ENCODE measurements at places on chromosomes 12 and 14.

- DNase-seq, result peak; percentile 22
Measured at GRCh38 chr14:75088566-75089373, 19.3 kb downstream of the ZC2HC1C start.

- no peak for DNase-seq
Measured at GRCh38 chr14:104573930-104574329, 5.6 kb upstream of the C14orf180 start.

DNA sequence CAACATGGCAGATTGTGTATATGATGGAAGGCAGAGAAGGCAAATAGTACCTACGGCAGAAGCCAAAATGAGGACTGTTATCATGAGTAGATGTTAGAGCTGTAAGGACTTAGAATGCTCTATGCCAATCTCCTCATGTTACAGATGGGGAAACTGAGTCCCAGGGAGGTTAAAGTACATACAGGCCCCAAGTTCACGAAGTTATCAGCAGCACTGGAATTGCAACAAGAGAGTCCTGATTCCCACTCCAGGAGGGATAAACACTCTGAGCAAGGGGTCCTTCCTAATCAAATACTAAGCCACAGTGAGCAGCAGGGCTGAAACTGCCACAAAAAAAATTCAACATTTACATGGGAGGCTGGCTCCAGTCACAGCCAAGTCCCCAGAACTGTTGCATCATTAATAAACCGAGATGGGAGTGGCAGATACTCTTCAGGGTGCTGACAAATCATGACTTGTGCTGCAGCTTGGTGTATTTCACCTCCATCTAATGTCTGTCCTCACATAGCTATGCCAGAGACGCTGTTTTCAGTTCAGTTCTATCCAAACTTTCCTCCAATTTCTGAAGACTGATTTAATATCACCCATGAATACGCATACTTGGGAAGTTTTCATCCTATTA lies 24.2 kb downstream of the NUAK1 start:
- DNase-seq, result no peak

DNA sequence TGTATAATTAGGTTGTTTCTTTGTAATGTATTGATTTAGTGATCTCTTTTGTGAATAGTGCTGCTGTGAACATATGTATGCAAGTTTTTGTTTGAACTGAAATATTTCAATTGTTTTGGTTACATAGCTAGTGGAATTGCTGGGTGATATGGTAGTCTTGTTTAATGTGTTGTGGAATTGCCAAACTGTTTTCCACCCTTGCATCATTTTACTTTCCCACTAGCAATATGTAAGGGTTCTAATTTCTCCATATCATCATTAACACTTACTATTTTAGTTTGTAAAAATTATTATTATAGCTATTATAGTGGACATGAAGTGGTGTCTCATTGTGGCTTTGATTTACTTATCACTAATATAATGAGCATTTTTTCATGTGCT lies 5.9 kb downstream of the G2E3 start:
- DNase-seq, result no peak

DNA sequence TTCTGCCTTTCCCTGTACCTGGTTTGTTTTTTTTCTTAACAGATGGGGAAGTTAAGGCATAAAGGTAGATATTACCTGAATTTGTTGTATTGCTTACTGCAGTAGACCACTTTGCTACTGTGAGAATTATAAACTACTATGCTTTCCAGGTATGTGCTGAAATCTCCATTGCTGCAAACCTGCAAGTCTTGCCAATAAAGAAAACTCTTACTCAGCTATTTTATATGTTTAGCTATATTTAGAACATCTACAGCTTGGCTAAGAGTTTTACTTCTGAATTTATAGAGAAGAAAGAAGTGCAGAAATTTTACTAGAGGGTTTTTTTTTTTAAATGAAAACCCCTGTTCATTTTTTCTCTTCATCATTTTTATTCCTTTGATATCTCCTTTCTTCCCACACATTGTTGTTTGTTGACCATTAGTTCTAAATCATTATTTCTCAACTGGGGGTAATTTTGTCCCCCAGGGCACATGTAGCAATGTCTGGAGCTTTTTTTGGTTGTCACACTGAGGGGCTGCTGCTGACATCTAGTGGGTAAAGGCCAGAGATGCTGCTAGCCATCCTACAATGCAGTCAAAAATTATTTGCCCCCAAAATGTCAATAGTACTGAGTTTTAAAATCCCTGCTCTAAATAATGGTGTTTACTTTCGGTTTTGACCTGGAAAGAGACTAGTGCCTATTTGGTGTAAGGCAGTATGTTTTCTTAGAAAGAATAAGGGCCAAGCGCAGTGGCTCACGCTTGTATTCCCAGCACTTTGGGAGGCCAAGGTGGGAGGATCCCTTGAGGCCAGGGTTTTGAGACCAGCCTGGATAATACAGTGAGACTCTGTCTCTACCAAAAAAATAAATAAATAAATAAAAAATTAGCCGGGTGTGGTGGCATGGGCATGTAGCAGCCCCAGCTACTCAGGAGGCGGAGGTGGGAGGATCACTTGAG lies 48.6 kb downstream of the PCNX1 start:
- DNase-seq, result no peak

GRCh38 chr14:70018230-70018629 lies 139.0 kb downstream of the SMOC1 start:
- no peak for DNase-seq

DNA sequence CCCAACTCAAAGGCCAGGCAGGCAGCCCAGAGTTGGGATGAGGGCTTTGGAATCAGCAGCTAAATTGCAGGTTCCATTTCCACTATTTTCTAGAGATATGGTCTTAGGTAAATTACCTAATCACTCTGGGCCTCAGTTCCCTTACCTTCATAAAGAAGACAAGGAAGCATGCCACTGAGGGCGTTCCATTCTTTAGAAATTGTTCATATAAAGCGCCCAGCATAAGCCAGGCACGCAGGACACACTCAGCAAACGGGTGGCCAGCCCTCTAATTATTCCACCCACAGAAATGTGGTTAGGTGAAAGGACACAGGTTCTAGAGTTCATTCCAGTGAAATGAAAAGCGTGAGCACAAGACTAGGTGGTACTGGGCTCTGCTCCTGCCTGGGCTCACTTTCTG lies 87.9 kb upstream of the BCL11B start:
- DNase-seq, result no peak

DNA sequence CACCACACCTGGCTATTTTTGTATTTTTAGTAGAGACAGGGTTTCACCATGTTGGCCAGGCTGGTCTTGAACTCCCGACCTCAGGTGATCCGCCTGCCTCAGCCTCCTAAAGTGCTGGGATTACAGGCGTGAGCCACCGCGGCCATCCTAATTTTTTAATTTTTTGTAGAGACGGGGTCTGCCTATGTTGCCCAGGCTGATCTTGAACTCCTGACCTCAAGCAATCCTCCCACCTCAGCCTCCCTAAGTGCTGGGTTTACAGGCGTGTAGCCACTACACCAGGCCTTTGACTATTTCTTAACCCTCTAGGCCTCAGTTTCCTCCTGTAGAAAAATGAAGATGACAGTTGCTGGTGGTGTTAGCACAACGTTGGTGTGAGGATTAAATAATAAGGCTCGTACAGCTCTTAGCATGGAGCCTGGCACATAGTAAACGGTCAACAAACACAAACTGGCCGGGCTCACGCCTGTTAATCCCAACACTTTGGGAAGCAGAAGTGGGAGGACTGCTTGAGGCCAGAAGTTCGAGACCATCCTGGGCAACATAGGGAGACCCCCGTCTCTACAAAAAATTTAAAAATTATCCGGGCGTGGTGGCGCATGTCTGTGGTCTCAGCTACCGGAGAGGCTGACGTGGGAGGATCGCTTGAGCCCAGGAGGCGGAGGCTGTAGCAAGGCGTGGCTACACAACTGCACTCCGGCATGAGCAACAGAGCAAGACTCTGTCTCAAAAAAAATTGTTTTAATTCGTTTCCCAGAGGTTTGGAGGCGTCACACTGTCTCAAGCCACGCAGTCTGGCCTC lies 979 bp downstream of the DDX54 start:
- DNase-seq, result no peak

DNA sequence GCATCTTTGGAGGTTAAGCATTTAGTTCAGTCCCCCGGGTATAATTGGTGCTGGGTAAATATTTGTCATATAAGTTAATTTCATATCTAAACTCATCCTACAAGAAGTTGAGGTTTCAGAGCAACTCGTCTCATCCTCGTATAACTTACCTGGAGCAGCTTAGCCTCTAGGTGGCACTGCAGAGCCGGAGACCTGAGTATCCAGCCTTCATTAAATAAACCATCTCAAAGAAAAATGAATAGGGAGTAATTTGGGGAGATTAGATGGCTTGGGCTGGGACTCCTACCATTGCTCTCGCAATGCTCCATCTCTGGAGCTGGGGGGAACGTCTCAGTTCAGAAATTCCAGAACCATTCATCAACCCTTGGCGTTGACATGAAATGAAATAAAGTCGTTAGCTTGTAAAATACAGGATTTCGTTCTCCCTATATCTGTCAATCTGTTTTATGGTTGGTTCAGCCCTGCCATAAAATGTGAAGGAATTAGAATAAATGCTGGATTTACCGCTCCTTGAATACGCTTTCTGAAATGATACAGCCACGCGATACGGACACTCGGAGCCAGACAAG lies 122.9 kb upstream of the TMEM132D start:
- peak; percentile 55 for DNase-seq

DNA sequence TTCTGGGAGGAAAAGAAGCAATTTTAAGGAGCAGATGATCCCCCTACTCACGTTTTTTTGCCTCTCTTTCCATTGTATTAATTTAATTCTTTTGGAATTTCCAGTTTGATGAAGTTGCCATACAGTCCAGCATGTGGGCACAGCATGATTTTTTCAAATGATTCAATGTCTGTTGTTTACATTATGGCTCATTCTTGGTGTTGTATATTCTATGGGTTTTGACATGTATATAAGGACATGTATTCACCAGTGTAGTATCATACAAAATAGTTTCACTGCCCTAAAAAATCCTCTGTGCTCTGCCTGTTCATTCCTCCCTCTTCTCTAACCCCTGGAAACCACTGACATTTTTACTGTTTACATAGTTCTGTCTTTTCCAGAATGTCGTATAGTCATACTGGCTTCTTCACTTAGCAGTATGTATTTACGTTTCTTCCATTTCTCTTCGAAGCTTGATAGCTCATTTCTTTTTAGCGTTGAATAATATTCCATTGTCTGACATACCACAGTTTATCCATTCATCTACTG lies 13.3 kb upstream of the KLHDC2 start:
- DNase-seq, result no peak

DNA sequence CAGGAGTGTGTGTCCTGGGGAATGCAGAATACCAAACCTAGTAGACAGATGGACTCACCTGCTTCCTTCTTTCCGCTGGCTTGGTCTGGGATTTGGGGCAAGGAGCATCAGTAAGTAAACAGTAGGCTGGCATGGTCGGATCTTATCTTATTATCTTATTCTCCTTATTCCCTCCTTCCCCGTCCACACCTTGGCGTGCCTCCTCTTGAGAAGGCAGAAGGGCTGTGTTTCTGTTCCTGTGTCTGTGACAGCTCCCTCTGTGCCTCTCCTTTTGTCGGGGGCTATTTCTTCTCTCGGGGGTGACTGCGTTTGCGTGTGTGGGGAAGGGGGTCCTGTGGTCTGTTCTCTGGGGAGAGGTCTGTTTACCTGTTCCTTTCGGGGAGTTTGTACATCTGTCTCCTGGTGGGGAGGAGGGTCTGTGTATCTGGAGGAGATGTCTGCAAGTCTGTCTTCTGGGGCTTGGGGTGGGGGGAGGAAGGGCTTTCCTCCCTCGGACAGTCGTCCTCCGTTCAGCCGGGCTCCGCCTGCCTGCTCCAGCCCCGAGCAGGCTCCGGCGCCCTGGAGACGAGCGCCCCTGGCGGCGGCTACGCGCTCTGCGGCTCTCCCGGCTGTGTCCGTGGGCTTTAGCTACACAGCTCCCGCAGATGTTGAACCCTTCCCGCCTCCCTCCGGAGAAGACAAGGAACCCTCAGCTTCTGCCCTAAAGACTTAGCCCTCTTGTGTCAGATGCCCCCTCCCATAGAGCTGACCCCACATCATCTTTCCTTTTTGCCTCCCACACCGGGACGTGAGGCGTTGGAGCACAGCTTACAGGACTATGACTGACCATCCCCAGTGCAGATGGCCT lies 4.4 kb downstream of the KRT86 start:
- DNase-seq, result peak; percentile 90

DNA sequence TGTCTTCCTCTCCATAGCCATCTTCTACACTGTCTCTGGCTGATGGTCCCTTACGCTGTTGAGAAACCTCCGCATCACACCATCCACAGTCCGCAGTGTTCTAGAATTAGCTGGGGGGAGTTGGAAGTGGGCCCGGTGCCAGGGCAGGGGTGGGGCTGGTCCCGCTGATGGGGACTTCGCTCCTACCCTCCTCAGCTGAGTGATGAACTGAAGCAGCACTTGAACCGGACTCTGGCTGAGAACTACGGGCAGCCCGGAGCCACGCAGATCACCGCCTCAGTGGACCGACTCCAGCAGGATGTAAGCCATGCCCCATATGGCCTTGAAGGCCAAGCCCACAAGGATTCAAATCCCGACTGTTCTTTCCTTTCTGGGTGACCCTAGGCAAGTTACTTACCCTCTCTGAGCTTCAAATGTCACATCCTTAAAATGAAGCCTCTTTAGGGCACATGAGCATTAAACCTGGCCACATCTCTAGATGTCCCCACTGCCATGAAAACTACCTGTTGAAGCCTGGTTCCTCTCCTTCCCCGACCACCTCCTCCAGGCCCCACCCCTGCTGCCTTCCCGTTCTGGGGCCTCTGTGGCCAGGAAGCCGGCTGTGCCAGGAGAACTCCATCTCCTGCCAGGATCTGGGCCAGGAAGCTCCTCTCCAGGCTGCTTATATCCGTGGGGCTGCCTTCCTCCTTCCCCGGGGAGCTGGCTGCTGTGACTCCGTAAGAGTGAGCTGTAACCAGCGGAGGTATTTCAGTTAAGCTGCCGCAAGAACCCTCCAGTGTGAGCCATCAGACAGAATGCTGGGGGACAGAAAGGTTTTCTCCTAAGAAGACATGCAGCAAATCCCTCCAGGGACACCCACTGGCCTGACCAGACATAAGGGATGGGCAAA lies 53.1 kb downstream of the TSPAN11 start:
- DNase-seq, result no peak

GRCh38 chr12:72889791-72890190 lies 617.6 kb downstream of the TRHDE start:
- peak; percentile 29 for DNase-seq

DNA sequence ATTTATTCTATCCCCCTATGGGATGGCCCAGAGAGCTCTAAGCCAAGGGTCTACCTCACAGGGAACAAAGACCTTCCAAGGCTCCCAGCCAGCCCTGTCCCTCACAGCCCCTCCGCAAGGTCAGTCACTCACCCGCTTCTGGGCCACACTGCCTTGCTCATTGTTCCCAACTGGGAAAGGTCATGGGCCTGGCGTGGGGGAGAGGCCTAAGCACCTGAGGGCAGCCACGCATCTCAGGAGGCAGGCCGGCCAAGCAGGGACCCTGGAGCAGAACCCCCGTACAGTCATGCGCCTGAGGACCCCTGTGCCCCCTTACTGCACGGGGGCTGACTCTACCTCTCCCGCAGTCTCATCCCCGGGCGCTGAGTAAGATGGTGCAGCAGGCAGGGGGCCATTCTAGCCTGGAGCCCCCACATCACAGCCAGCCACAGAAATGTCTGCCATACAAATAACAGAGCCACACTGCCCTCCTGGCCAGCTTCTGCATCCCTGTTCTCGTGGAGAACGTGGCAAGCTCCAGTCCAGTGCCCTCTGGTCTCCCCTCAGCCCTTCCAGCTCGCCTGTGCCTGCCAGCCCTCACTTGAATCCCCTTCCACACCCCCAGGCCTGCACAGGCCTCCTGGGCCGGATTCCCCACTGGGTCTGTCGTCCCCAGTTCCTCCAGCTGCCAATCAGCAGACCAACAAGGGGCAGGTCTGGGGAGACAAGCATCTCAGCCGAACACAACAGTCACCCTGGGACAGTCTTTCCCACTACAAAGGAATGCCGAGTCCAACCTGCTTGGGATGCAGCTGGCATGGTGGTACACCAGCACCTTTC lies 16.3 kb downstream of the CCDC85C start:
- no peak for DNase-seq

- DNase-seq, result no peak
Measured at GRCh38 chr12:89179983-89180382, 172.3 kb downstream of the DUSP6 start.
